ENCODE measurements at places on chromosomes 3 and 15.

- ATAC-seq: peak; percentile 88
Observed at GRCh38 chr3:14525685-14526631, 14.2 kb downstream of the GRIP2 start.

DNA sequence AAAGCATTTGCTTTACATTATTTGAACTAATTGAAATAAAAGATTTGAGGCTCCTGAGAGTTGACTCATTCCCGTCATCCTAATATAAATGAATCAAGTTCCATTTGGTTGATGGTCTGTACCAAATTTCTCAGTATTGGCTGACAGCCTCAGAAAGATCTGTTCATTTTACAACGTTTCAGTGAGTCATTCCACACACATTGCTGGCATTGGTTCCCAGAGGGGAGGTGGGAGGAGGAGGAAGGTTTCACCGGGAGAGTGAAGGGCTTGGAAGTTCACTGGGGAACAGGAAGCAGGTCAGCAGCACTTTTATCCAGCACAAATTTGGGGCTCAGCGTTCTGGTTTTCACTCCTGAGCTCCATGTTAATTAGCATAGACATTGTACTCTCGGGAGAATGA lies 176.7 kb upstream of the CADPS start:
- no peak for ATAC-seq

DNA sequence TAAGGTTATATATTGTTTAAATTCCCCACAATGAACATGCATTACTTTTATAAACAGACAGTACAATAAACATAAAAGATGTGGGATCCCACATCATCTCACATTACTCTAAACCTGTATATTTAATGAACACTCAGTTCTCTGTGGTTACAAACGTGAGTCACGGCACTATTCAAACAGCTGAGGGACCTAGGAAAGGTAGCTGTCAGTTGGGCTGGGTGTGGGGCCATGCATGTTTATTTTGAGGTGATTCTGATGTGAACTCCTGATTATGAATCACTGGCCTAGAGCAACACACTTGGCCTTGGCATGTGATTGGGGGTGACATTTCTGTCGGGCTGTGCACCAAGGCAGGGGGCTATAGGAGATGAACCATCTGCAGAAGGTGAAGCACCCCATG lies 147.6 kb upstream of the HACD2 start:
- ATAC-seq: peak; percentile 76

GRCh38 chr3:45880725-45881077 lies 5.6 kb upstream of the CCR9 start:
- no peak for ATAC-seq

DNA sequence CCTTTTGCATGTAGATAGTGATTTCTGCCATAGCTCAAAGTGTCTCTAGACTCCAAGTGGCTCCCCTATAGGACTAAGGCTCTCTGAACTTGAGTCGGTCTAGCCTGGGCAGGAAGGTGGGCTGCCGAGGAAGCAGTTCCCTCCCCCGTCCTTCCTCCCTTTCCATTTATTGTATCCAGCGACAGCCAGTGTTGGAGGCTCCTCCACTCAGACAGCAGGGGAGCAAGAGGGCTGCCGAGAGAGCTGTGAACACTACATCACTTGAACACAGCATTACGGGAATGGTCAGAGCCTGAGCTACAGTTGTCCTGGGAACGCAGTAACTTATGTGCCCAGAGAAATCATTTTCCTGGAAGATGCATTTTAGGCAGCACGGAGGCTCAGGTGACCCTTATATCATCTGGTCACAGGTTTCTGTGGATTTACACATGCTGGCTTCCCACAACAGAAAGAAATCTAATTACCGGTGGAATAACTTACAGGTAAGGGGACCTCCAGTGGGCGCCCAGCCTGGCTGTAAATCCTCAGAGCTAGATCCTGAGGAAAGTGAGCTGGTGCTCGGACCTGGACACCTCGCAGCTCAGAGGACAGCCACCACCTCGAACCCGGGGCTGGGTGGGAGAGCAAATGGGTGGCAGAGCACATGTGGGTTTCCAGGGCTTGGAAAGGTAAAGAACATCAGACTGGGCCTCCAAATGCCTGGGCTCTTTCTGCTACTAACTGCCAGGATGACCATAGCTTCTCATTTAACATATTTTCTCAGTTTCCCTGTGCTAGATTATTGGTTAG lies 197.1 kb downstream of the UACA start:
- ATAC-seq: no peak

DNA sequence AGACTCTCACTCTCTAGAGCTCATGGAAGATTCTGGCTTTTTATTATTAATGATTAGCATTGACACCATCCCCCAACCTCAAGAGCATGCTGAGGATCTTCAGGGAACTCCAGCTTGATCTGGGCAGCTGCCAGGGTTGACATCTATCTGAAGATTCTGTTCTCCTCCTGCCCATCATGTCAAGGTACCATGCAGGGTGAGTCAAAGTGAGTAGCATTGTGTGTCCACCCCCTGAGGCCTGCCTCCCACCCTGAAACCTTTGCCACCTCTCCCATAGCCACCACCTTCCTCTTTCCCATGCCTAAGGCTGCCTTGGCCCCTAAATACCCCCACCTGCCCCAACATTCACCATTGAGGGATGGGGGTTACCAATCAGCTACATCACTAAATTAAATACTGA lies 70.1 kb upstream of the SLCO3A1 start:
- ATAC-seq: no peak

DNA sequence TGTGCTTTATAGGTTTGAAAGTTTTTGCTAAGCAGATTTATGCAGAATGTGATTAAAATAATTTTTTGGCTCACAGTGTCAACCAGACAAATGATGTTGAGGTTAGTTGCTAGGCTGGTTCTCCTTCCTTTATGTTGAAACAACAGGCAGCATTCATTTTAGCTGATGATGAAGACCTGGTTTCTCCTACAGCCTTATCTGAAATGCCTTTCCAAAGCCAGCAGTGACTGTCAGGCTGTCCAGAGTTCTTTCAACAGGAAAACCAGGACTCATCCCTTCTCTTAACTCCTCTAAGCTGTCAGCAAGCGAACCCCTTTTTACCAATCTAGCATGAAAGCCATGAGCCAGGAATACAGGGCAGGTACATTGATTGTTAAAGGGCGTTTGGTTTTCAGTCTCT lies 84.1 kb downstream of the ZNF609 start:
- peak; percentile 64 for ATAC-seq

DNA sequence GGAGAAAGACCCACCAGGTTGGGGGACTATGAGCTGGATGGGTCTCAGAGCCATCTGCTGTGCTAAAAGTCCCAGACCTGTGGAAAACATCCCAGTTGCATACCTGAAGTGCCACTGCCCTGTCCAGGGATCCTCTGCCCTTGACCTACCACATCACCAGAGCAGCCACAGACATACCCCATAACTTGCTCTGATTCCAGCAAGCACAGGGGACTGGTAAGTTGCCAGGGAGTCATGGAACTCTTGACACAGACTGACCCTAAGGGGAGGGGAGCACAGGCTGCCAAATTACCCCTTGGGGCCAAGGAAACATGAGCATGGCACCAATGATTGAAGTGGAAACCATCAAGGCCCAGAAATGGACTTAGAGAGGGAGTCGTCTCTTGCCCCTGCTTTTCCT lies 1335.1 kb upstream of the ALCAM start:
- ATAC-seq: no peak

DNA sequence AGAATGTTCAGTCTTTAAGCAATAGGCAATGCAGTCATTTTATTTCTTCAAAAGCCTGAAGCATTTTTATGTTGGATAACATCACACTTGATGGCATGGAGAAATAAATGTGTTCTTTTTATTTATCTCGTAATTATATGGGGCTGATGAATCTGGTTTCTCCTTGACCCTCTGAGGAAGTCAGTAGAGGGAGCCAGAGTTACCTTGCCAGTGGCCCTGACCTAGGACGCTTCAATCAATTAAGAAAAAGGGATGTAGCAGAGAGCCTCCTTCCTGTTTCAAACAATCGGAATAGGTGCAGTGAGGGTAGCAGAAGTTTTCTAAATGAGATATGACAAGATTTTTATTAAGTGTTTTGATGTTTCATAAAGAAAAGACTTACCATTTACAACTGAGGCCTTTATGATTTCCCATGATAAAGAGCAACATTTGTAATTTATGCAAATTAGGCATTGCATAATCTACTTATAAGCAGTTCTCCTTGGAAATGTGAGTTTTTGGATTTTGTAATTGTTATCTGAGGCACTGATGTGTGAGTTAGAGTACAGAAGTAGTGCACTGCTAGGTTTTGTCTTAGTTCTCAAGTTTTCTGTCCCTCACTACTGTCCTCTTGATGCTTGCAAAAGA lies 129.1 kb downstream of the RAP2B start:
- no peak for ATAC-seq

GRCh38 chr3:118782755-118783202 lies 251.9 kb downstream of the IGSF11 start:
- ATAC-seq: peak; percentile 32

- peak; percentile 8 for ATAC-seq
Observed at GRCh38 chr15:67064607-67065530, 533 bp upstream of the SMAD3 start.

- ATAC-seq: no peak
Observed at GRCh38 chr15:57870667-57871066, 164.2 kb downstream of the POLR2M start.

DNA sequence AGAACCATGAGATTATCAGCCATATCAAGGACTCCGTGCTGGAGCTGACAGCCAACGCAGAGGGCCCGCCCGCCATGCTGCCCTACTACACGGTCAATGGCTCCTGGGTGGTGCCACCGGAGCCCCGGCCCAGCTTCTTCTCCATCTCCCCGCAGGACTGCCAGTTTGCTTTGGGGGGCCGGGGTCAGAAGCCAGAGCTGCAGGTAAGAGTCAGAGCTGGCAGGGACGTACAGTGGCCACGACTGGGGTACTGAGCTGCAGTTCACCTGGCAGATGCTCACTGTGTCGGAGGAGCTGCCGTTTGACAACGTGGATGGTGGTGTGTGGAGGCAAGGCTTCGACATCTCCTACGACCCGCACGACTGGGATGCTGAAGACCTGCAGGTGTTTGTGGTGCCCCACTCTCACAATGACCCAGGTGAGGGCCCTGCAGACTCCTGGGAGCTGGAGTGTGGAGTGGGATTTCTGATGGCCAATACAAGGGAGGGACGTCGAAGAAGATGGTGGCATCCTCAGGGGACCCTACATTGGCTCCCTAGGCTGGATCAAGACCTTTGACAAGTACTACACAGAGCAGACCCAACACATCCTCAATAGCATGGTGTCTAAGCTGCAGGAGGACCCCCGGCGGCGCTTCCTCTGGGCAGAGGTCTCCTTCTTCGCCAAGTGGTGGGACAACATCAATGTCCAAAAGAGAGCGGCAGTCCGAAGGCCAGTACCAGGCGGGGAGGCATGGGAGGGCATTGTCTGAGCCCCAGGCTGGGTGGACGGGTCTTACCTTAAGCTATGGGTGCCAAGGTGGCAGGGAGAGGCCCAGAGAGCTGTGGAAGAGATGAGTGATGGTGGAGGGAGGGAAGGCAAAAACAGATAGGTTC lies 2.4 kb downstream of the MAN2A2 start:
- no peak for ATAC-seq

- no peak for ATAC-seq
Observed at GRCh38 chr15:56064152-56064551, 70.7 kb upstream of the NEDD4 start.

- no peak for ATAC-seq
Observed at GRCh38 chr3:31235062-31235700, 297.5 kb upstream of the STT3B start.

GRCh38 chr15:88833731-88834100 lies 30.5 kb downstream of the ACAN start:
- ATAC-seq: no peak

- ATAC-seq: no peak
Observed at GRCh38 chr3:126369490-126369889, 12.3 kb upstream of the KLF15 start.

DNA sequence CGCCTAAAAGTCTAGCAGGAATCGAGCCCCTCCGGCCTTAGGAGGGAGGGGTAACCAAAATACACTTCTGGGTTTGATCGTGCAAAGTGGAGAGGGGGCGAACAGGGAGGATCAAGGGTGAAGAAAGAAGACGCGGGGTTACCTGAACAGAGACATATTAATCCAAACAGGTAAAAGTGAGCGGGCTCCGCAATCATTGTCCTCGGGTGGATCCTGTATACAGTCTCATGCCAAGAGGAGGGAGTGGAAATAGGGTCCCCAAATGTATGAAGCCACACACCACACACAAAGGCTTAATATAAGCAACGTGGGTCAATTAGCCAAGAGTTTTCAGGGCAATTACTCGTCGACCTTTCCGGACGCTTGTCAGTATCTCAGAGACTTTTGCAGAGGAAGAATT lies 749.5 kb downstream of the ROBO1 start:
- no peak for ATAC-seq

- ATAC-seq: no peak
Observed at GRCh38 chr15:55277116-55277564, 12.5 kb downstream of the RAB27A start.

DNA sequence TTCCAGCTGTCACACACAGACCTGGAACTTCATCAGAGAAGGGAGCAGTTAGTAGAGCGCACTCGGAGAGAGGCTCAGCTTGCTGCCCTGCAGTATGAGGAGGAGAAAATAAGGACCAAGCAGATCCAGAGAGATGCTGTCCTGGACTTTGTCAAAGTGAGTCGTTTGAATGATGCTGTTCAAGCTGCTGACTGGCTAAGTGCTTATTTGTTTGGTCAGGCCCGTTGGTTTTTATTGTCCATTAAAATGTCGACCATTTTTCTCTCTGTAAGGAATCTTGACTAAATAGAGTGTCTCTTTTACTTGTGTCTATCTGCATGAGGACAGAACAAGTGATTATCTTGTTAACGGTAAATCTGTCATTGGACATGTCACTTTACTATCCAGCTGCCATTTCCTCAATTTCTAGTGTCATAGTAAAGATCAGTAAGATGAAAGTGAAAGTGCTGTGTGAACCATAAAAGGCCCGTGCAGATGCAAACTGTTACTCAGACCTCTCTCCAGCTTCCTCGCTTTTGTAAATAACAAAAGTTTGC lies 56.9 kb downstream of the LRCH3 start:
- ATAC-seq: no peak

GRCh38 chr3:146177519-146177918 lies 16.5 kb upstream of the PLOD2 start:
- ATAC-seq: no peak

DNA sequence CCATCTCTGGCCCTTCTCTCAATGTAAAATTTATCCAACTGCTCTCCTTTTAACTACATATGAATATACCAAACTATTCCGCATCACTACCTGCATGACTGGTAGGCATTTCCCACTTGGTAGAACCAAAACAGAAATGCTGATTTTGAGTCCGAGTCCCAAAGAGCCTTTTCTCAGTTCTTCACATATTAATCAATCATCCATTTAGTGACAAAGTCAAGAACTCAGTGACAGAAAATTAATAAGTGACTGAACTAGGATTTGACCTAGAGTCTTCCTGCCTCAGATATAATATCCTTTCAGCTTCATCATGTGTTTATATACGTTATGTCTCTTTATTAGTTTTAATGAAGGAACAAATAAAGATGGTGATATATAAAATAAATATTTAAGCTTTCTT lies 700.6 kb upstream of the GOLIM4 start:
- ATAC-seq: no peak

GRCh38 chr15:83292317-83292716 lies 7.9 kb upstream of the BNC1 start:
- peak; percentile 54 for ATAC-seq

All from esophagus mucosa (tissue), 1 donor.